ENCODE measurements at places on chromosomes 5 and 9.

- H3K27me3 ChIP-seq: no peaks in the 10 kb centered on the region
- H3K27ac ChIP-seq: no peak overlapping the region
- H3K4me3 ChIP-seq: no peak overlapping the region
- no peaks in the 10 kb centered on the region for H3K36me3 ChIP-seq
These were observed 38.1 kb upstream of the TUSC1 start for GRCh38 chr9:25716220-25716872.

GRCh38 chr5:160555581-160555970 is 133.9 kb downstream of the PTTG1 start:
- no peak overlapping the region for H3K27ac ChIP-seq
- H3K36me3 ChIP-seq: no peaks in the 10 kb centered on the region
- no peak for DNase-seq
- peaks cover 13% of the 10 kb centered on the region for H3K27me3 ChIP-seq

GRCh38 chr5:29796013-29796412 is 1397.5 kb upstream of the CDH6 start:
- H3K36me3 ChIP-seq: no peaks in the 10 kb centered on the region
- no peak overlapping the region for H3K4me3 ChIP-seq
- H3K27me3 ChIP-seq: no peaks in the 10 kb centered on the region
- peaks cover 1% of the 10 kb centered on the region for H3K4me1 ChIP-seq

DNA sequence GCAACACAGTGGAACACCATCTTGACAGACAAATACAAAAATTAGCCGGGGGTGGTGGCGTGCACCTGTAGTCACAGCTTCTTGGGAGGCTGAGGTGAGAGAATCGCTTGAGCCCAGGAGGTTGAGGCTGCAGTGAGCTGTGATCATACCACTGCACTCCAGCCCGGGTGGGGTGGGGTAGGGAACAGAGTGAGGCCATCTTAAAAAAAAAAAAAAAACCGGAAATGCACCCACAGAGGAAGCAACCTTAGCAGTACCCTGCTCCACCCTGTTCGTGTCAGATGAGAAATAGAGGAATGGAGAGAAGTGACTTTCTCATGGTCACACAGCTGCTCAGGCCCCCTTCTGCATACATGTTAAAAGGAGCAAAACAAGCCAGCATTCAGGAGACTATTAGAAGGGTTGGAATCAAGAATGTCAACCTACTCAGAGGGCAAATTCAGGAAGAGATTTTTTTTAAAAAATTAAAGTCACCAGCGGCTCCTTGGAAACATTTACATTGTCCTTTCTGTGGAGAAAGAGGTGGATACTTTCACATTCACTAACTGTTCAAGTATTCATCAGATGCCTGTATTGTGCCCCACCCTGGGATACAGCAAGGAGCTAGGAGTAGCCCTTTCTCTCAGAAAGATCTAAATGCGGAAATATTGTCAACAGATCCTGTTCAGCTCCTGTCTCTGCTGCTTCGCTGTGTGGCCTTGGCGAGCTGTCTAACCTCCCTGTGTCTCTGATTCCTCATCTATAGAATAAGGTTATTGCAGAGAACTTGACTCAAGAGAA is 41.0 kb downstream of the CYFIP2 start:
- no peak for DNase-seq
- peaks cover 2% of the 10 kb centered on the region for H3K4me1 ChIP-seq
- no peaks in the 10 kb centered on the region for H3K27me3 ChIP-seq
- no peak overlapping the region for H3K4me3 ChIP-seq

DNA sequence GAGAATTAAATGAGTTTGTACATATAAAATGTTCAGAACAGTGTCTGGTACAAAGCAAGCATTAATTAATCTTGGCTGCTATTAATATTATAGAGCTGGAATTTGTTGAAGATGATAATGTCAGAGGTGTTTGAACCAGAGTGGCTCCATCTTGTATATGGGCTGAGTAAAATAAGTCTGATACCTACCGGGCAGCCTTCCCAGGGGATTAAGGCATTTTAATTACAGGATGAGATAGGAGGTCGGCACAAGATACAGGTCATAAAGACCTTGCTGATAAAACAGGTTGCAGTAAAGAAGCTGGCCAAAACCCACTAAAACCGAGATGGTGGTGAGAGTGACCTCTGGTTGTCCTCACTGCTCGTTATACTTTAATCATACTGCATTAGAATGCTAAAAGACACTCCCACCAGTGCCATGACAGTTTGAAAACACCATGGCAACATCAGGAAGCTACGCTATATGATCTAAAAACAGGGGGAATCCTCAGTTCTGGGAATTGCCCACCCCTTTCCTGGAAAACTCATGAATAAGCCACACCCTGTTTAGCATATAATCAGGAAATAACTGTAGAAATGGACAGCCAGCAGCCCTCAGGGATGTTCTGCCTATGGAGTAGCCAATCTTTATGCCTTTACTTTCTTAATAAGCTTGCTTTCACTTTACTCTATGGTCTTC is 90.2 kb downstream of the PLK2 start:
- no peaks in the 10 kb centered on the region for H3K36me3 ChIP-seq
- no peaks in the 10 kb centered on the region for H3K4me1 ChIP-seq
- DNase-seq: no peak

GRCh38 chr9:98391867-98392266 is 136.4 kb upstream of the TBC1D2 start:
- H3K27me3 ChIP-seq: peaks cover 27% of the 10 kb centered on the region
- no peak overlapping the region for H3K27ac ChIP-seq
- no peak for DNase-seq
- H3K4me3 ChIP-seq: no peak overlapping the region
- H3K36me3 ChIP-seq: no peaks in the 10 kb centered on the region

DNA sequence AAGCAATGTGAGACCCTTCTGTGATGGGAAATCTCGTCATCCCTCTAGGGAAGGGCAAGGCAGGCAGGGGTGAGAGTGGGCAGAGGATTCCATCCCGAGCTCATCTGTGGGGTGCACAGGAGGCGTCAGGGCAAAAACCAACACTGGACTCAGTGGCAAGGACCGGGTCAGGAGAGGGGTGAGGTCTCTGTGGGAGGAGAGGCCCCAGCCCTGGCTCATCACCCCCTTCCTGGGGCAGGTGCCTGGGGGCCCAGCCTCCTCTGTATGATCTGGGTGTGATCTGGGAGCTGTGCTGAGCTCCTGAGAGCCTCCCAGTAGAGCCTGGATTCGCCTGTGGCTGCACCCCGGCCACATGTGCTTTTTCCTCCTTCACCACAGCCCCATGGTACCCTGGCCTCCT is 597 bp downstream of the SPATA31E1 start:
- no peak for DNase-seq
- H3K4me1 ChIP-seq: no peaks in the 10 kb centered on the region
- H3K27ac ChIP-seq: no peak overlapping the region
- H3K4me3 ChIP-seq: no peak overlapping the region

GRCh38 chr9:134338394-134339182 is 12.3 kb downstream of the RXRA start:
- peaks cover 75% of the 10 kb centered on the region for H3K4me1 ChIP-seq

- H3K36me3 ChIP-seq: no peaks in the 10 kb centered on the region
- H3K27ac ChIP-seq: no peak overlapping the region
- no peaks in the 10 kb centered on the region for H3K4me1 ChIP-seq
- H3K4me3 ChIP-seq: no peak overlapping the region
These were observed 26.9 kb downstream of the C9 start for GRCh38 chr5:39337252-39337915.

DNA sequence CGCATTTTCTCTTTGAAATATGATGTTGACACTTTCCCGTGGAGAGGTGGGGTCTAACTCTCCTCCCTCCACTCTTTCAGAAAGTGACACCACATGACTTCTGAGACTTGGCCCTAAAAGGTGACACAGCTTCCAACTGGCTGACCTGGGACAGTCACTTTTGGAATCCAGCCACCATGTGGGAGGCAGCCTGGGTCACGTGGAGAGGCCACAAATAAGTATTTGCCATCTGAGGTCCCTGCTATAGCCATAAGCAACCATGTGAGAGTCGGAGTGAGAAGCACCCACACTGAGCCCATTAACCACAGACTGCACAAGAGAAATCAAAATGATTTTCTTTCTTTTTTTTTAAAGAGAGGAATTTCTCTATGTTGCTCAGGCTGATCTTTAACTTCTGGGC is 4.1 kb upstream of the PHYKPL start:
- peaks cover 11% of the 10 kb centered on the region for H3K4me1 ChIP-seq
- no peak for DNase-seq
- H3K27me3 ChIP-seq: no peaks in the 10 kb centered on the region
- no peak overlapping the region for H3K27ac ChIP-seq

DNA sequence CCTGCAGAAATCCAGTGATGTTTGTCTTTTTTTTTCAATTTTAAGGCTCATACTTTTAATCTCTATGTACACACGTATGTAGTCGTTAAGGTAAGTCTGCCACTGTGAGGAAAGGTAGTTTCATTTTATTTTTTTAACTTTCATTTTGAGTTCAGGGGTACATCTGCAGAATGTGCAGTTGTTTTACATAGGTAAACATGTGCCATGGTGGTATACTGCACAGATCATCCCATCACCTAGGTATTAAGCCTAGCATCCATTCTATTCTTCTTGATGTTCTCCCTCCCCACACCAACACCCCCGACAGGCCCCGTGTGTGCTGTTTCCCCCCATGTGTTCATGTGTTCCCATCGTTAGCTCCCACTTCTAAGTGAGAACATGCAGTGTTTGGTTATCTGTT is 19.7 kb downstream of the MUSK start:
- H3K4me1 ChIP-seq: no peaks in the 10 kb centered on the region
- no peak for DNase-seq
- H3K4me3 ChIP-seq: no peak overlapping the region
- no peaks in the 10 kb centered on the region for H3K36me3 ChIP-seq

GRCh38 chr9:91032121-91032531 is 230.5 kb downstream of the SYK start:
- H3K27me3 ChIP-seq: peaks cover 6% of the 10 kb centered on the region
- H3K4me1 ChIP-seq: peaks cover 14% of the 10 kb centered on the region
- H3K4me3 ChIP-seq: no peak overlapping the region

- peak; percentile 30 for DNase-seq
- H3K27ac ChIP-seq: no peak overlapping the region
- H3K4me1 ChIP-seq: peaks cover 19% of the 10 kb centered on the region
- peak overlapping the region; percentile 57 for H3K4me3 ChIP-seq
These were observed 749 bp downstream of the SOWAHA start for GRCh38 chr5:132813599-132814502.

DNA sequence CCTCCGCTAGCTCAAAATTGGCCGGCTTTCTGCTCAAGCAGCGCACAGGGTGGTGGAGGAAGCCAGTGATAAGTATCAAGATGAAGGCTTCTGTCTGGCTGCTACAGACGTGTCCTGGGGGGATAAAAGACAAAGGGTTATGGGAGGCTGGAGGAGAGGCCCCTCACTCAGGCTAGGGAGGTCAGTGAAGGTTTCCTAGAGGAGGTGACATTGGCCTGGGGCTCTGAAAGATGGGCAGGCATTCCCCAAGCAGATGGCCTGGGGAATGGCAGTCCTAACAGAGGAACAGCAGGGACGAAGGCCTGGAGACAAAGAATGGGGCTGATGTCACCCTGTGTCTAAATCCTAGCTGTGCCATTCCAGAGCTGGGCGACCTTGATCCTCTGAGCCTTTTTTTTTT is 32.3 kb downstream of the OLFML2A start:
- DNase-seq: no peak
- H3K36me3 ChIP-seq: peaks cover 20% of the 10 kb centered on the region
- no peak overlapping the region for H3K27ac ChIP-seq
- H3K27me3 ChIP-seq: no peaks in the 10 kb centered on the region
- no peak overlapping the region for H3K4me3 ChIP-seq

DNA sequence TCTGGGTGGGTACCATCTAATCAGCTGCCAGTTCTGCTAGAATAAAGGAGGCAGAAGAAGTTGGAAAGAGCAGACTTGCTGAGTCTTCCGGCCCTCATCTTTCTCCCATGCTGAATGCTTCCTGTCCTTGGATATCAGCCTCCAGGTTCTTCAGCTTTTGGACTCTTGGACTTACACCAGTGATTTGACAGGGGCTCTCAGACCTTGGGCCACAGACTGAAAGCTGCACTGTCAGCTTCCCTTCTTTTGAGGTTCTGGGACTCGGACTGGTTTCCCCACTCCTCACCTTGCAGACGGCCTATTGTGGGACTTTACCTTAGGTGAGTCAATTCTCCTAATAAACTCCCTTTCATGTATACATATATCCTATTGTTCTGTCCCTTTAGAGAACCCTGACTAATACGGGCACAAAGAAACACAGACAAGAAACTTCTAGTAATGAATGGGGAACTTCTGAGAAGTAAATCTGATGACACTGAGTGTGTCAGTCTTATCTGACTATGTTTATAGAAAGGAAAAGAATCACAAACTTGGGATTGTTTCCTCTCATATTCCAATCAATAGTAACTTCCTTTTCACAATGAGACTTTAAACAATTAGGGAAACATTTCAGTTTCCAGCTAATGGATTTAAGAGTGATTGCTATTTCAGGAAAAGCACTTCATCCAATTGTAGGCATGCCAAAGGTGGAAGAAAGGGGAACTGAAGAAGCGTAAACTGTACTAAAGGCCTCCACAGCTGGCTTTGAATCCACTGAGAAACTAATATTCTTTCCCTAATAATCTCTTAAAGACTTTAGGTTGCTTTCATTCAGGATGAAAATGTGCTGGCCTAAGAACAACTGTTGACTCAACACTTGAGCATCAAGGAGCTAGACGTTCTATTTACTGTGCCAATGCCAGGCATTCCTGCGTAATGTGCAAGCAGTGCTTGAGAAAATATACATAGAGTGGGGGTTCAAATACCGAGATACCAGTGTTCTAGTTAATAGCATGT is 127.9 kb upstream of the PTGER4 start:
- H3K4me1 ChIP-seq: peaks cover 3% of the 10 kb centered on the region
- no peak overlapping the region for H3K4me3 ChIP-seq
- DNase-seq: peak; percentile 84
- H3K36me3 ChIP-seq: no peaks in the 10 kb centered on the region
- peak overlapping the region; percentile 85 for H3K27ac ChIP-seq

- no peak for DNase-seq
- H3K27me3 ChIP-seq: no peaks in the 10 kb centered on the region
- H3K27ac ChIP-seq: no peak overlapping the region
- no peaks in the 10 kb centered on the region for H3K4me1 ChIP-seq
These were observed 58.5 kb downstream of the CETN3 start for GRCh38 chr5:90351101-90351500.

GRCh38 chr9:122418016-122418415 is 47.2 kb downstream of the PTGS1 start:
- H3K4me3 ChIP-seq: no peak overlapping the region
- H3K36me3 ChIP-seq: no peaks in the 10 kb centered on the region
- H3K27ac ChIP-seq: no peak overlapping the region
- no peaks in the 10 kb centered on the region for H3K4me1 ChIP-seq
- H3K27me3 ChIP-seq: no peaks in the 10 kb centered on the region

DNA sequence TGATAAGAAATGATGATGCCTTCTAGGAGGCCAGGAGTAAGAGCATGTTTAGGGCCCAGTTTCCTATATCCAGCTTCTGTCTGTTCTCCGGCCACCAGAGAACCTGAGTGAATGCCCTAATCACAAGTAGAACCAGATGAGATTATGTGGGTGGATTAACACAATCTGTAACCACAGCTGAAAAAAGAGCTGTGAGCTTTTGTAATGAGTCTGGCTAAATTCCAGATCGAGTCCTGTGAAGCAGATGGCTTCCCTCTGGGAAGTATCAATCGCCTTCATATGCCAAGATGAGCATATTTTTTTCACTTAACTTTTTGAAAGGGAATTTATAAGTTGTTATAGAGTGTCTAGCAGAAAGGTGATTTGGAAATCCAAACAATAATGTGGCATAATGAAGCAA is 99.8 kb downstream of the NNT start:
- DNase-seq: no peak
- no peaks in the 10 kb centered on the region for H3K36me3 ChIP-seq
- H3K27ac ChIP-seq: no peak overlapping the region

Measured in mesenchymal stem cell (in vitro differentiated cells and primary cell).